Activated T-cell treated with anti-CD3 and anti-CD28 coated beads for 1 hour (primary cell): ENCODE measurements at places on chromosomes 13 and 19.

- no peak for DNase-seq
These were observed 12.9 kb downstream of the STARD13 start for GRCh38 chr13:33272531-33273124.

- no peak for DNase-seq
These were observed 588.5 kb downstream of the DACH1 start for GRCh38 chr13:71278512-71278911.

DNA sequence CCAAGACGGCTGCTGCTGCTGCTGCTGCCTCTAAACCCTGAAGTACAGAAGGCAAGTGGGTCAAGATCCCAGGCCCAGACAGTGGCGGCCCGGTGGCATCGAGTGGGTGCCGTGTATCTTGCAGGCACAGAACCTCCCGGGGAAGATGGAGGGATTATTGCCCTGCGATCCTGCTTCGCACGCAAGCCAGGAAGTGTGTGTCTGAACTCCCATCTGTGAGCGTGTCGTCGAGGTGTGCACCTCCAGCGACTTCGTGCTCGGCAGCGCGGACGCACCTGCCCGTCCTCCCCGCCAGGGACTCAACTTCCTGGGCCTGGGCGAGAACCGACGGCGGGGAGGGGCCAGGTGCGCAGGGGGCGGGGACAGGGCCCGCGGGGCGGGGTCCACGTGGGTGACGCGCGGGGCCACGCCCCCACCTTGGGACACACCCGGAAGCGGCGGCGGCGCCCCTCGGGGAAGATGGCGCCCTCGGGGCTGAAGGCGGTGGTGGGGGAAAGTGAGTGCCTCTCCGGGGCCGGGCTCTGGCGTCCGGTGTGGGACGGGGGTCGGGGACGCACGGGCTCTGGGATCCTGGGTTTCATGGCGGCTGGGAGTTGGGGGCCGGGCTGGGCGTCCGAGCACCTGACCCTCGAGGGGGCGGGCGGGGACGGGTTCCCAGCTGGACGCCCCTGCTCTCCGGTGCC, at the start of gene STXBP2:
Gene STXBP2, plus strand, starts transcription at position 420 of the 683 bp plus-strand sequence. Its CDS starts 40 bp downstream, at position 460.
- peak; percentile 93 for DNase-seq

DNA sequence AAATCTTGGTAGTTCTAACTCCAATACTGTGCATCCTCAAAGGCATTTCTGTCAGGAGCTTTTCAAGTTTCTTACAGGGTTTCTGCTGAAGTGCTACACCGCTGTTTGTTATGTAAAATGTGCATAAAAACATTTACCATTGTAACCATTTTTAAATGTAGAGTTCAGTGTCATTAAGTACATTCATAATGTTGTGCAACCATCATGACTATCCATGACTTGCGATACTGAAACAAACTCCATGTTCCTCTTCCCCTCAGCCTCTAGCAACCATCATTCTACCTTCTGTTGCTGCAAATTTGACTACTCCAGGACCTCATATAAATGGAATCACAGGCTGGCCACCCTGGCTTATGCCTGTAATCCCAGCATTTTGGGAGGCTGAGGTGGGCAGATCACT, 14.4 kb upstream of the SLC25A42 start:
- no peak for DNase-seq

DNA sequence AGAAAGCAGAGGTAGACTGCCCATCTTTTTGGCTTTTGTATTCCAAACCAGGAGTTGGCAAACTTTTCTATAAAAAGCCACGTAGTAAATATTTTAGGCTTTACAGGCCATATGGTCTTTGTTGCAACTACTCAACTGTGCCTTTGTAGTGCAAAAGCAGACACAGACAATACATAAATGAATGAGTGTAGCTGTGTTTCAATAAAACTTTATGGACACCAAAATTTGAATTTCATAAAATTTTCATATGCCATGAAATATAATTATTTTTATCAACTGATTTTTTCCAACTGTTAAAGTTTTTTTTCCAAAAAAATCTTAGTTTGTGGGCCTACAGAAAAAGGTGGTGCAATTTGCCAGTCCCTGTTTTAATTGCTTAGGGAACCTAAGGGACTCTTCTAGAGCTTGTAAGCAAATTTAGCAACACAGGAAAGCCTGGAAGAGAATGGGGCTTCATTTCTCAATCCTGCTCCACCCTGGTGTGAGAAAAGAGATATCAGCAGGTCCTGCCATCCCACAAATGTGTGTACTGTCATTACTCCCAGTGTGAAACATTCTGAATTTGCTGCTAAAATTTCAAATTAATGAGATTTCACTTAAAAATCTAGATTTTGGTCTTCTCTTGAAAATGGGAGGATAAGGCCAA, 194.2 kb downstream of the RGCC start:
- no peak for DNase-seq

GRCh38 chr13:48693998-48694397, 40.3 kb downstream of the CYSLTR2 start:
- DNase-seq, result no peak

DNA sequence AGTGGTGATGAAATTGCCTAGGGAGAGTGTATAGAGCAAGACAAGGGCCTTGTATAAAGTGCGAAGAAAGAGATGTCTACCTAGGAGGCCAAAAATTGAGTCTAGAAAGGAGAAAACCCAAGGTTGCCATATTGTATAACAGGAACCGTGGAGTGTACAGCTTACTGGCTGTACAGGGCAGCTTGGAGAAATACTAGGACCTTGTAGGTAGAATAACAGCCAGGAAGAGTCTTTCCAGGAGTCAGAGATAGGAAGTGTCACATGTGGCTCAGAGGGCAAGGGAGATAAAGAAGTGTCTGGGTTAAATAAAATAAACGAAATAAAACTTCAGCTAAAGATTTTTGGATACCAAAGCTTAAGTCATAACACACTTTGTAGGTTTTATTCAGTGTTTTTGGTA, 12.4 kb downstream of the CDK8 start:
- no peak for DNase-seq
